ENCODE measurements at places on chromosomes 2 and 18.

GRCh38 chr18:35511833-35512232 lies 14.1 kb upstream of the INO80C start:
- DNase-seq = no peak

DNA sequence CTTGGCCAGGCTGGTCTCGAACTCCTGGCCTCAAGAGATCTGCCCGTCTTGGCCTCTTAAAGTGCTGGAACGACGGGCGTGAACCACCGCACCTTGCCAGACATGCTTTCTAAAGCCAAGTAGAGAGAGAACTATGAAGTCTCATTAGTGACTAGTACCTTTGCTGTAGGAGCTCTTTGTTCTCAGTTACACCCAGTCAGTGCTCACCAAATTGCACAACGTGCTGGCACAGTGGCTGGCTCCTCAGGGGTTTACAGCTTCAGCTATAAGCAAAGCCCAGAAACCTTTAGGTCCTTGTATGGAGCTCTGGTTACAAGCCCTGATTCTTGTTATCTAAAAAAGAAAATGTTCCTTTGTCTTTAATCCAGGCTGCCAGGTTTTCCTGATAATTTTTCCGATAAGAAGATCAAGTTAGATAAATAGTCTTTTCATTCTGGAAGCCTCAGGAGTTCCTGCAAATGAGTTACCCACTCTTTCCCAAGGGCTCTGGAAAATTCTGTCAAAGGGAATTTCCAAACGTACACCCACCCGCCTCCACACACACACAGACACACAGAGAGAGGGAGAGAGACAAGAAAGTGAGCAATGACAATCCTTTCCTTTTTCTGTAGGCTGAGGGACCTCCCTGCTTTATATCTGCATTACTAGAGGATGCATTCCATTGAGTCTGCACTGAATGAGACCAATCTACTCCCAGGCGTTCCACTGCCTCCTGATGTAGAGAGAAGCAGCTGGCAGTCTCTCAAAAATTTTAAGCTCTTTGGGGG lies 100.2 kb upstream of the CSRNP3 start:
- no peak for DNase-seq

- DNase-seq = no peak
Measured at GRCh38 chr2:43831543-43832294, 6.9 kb downstream of the ABCG5 start.

DNA sequence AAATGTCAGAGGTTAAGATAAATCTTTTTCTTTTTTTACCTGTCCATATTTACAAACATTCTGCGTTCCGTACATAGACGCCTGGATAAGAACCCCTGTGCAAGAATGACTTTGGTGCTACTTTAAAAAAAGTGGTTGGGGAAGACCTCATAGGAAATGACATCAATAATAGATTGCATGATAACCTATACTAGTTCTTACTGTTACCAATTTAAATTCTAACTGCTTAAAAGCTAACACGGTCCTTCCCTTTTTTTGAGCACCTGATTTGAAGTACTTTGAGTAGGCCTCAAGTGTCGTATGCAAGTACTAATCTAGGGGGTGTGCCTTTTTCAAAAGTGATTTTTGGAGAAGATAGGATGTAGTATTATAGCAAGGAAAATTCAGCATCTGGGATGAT lies 2.1 kb downstream of the SLC39A10 start:
- DNase-seq = peak; percentile 74

- DNase-seq = no peak
Measured at GRCh38 chr18:3263132-3263700, 1.3 kb downstream of the MYL12B start.

DNA sequence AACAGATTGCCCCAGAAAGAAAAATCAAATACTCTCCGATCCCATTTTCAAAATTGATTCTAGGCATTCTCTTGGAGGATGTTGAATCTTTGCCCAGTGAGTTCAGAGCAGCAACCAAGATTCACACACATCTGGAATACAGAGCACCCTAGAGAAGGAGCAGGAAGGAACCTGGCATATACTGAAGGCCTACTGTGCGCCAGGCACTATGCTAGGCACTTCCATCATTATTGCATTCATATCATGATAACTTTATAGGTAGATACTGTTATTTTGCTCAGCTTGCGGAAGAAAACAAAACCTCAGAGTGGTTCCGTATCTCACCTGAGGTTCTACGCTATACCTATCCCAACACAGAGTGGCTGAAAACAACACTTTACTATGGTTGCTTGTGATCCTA lies 160.3 kb upstream of the SERTAD2 start:
- DNase-seq = no peak

GRCh38 chr18:12035481-12035880 lies 54.2 kb downstream of the IMPA2 start:
- no peak for DNase-seq

DNA sequence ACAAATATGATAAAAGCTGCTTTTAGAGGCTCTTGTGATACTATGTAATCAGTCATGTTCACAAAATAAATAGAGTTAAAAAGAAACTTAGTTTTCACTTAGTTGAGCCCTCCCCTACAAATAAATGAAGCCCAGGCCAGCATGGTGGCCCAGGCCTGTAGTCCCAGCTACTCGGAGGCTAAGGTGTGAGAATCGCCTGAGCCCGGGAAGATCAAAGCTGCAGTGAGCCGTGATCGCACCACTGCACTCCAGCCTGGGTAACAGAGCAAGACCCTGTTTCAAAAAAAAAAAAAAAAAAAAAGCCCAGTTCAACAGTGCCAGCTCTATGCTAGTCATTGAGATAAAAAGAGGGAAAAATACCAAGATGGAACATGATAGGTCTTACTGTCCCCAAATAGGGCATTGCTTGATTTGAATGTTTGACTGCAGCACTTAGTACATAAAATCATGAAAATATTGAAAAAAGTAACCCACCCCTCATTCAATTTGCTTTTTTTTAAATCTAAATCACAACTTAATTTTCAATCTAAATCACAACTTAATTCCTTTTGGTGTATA lies 1.5 kb downstream of the ASNSD1 start:
- DNase-seq = no peak

- DNase-seq = no peak
Measured at GRCh38 chr2:675460-675859, 1.7 kb downstream of the TMEM18 start.

DNA sequence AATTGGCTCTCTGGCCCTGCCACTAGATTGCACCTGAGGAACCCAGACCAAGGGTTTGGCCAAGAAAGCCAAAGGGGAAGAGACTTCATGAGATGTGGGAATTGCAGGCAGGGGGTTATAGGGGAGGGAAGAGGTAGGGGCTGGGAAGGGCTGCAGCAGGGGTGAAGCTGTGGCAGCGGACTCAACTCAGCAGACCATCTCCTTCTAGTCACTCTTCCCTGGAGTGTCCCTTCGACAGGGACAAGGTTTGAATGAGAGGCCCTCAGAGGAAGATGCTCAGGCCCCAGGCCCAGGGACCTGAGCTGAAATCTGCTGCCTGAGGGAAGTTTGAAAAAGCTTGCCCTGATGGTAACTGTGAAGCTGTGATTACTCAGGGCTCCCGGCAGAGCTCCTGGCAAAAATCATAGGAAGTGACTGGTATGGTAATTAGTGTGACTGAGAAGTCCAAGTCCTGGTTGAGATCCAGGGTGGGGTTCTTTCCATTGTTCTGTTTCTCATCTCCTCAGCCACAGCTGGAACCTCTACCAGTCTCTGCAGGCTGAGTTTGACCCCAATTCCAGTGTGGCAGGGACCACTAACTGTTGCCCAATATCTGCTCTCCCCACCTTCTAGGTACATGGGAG lies 300.9 kb downstream of the CYP26B1 start:
- no peak for DNase-seq

GRCh38 chr2:46241344-46241743 lies 55.9 kb upstream of the EPAS1 start:
- no peak for DNase-seq

DNA sequence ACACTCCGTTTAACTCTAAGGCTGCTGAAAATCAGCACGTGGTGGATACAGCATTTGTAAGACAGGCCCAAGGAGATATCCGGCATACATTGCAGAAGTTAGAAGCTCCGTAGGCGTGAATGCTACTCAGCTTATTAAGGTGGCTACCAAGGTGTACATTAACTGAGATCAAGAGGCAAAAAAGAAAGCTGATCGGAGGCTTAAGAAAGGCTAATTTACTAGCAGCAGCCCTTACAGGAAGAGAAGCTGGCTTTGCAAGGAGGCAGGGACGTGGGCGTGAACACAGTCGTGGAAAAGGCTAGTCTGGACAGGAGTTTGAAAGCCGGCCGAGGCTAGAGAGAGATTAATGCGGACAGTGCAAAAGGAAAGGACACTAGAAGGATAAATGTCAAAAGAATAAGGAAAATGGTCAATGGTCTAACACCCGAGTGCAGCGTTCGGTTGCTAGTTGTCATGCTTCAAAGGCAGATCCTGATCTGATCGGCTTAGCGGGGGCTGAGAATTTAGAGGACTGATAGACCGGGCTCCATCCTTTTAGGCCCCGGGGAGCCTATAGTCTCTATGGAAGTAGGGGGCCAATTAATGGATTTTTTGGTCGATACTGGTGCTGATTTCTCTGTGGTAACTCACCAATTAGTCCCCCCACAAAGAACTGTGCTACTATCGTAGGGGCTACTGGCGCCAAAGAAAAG lies 45.6 kb upstream of the SELENOI start:
- peak; percentile 12 for DNase-seq

GRCh38 chr2:6506859-6507258 lies 358.8 kb downstream of the CMPK2 start:
- DNase-seq = no peak

GRCh38 chr2:56288838-56289580 lies 105.2 kb downstream of the CCDC85A start:
- no peak for DNase-seq

DNA sequence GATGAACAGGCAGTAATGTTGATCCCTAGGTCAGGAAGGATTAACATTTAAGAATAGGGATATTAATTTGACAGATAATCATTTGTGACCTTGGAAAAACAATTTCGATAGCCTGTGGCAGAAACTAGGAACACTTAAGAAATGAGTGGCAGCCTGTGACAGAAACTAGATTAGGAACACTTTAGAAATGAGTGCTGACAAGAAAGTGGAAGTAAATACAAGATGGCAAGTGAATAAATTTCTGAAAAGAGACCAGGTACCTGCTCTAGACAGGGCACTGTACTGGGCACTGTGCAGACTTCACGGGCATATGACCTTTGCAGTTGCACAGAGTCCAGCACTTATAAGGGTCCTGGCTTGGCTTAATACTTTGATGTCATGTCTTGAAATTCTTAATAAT lies 5.5 kb upstream of the HNRNPA3 start:
- no peak for DNase-seq

GRCh38 chr18:44178476-44178875 lies 502.2 kb upstream of the SETBP1 start:
- no peak for DNase-seq

DNA sequence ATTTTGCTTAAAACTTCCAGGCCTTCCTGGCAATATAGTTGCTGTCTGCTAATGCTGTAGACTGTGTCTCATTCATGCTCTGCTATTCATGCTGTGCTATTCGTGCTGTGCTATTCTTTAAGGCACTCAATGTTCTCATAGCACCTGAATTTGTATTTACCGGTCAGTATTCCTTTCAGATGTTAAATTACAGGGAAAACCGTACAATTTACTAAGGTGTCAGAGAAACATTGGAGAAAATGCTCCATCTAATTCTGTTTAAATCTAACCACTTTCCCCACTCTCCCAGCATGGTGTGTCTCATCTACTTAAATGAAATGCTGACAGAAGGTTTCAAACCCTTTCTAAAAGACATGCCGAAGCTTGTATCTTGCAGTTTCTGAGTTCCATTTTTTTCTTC lies 25.0 kb downstream of the FAM171B start:
- no peak for DNase-seq

GRCh38 chr2:108575132-108575966 lies 41.1 kb downstream of the LIMS1 start:
- no peak for DNase-seq

DNA sequence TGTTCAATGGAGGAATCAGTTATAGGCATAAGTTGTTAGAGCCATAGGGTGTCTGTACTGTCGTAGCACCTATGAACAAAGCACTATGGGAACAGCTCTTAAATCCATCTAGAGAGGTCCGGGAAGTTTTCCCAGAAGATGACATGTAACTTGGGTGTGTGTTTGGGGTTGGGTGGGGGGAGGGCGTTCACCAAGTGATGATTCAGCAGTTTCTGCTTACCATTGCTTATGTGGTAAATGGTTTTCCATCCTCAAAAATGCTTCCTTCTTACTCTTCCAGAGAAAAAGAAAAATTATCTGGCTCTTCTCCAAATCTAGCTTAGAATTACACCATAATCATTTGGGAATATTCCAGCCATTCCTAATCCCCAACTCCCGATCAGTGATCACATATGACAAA lies 361.1 kb upstream of the ZNF521 start:
- DNase-seq = no peak

DNA sequence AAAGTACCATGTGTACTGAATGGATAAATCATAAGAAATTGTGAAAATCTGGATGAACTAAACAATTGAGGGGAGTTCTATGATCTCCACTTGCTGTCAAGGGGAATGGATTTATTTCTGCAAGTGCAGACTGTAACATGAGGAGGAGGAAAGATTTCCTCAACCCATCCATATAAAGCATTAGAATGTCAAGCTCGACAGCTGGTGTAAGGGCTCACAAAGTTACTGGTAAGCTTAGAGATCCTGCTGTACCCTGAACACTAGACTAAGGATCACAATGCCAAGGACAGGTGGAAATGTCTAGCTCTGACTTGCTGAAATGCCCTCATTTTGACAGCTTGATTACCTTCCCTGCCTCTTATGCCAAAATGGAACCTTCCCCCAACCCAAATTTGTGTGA lies 125.3 kb downstream of the TCF4 start:
- DNase-seq = no peak

GRCh38 chr2:206832873-206833272 lies 67.5 kb downstream of the FASTKD2 start:
- DNase-seq = no peak

GRCh38 chr2:180040146-180040925 lies 33.2 kb upstream of the CWC22 start:
- DNase-seq = no peak

DNA sequence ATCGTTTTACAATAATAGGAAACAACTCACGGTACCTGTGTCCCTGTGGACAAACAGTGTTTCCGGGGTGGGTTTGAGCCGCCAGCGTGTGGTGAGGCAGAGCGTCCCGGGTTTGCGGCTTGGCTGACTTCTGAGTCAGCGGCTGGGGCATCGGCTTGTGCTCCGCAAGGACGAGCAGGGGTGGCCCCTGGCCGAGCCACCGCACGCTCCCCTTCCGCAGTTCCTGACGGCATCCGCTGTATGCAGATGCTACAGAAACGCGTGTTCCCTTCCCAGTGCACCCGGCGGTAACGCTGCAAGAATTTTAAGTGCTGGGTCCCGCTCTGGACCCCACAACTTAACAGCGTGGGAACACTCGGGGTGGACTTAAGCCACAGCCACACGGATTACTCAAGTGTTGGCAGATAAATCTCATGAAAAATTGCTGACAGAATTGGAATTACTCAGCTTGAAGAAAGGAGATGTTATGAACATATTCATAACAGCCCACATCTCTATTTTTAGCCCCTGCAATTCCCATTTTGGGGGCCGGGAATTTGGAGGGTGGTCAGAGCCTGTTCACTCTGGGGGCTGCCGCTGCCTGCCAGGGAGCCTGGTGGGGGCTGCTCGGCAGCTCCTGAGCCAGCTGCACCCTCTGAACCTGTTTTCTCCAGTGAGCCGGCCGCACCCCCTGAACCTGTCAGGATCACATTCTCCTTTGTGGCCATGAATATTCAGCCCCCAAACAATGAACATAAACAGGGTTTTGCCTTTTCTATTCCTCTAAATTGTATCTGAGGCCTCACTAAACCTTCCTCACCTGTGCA lies 12.6 kb upstream of the KCNG2 start:
- DNase-seq = no peak
